A673 (cell line): ENCODE measurements at places on chromosomes 2 and 18. TPM values are rescaled to one million over a fixed set of nuclear protein-coding genes. Genes with fewer than 3 reads are reported as not detected.

Gene THAP4
- total RNA-seq: 82.0 and 84.9 TPM in 2 replicates

Gene GREB1L
- 0.04 TPM in 1 of 2 replicates, not detected in the other for total RNA-seq

Gene LRP2
- 0.26 TPM in 1 of 2 replicates, not detected in the other for total RNA-seq

Gene STPG4
- 0.37 and 0.75 TPM in 2 replicates for total RNA-seq

Gene MALT1
- total RNA-seq: 23.0 and 24.4 TPM in 2 replicates

- H3K36me3 ChIP-seq: no peaks in the 10 kb centered on the region
- H3K27ac ChIP-seq: no peak overlapping the region
- no peaks in the 10 kb centered on the region for H3K27me3 ChIP-seq
Measured at GRCh38 chr2:138493334-138493733, 8.2 kb upstream of the SPOPL start.

Gene TAF4B
- total RNA-seq: 2.0 and 2.5 TPM in 2 replicates

Gene BCL2
- total RNA-seq: 19.6 and 24.9 TPM in 2 replicates

DNA sequence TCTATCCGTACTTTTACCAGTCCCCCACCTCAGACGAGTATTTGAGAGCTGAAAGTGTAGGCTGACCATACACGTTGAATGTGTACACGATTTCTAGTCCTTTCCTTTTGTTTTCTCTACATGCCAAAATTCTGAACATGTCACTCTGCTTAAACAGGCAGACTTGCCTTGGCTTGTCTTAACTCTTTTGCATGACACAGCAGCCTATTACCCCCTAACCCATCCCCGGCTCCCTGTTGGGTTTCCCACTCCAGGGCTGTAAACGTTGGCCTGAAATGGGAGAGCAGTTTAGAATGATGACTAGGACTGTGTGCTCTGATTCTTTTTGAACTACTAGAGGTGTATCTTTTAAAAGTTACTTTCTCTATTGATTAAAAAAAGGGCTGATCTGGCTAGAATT is 19.1 kb downstream of the MTCL1 start:
- no peaks in the 10 kb centered on the region for H3K4me1 ChIP-seq
- DNase-seq: no peak
- no peak overlapping the region for H3K27ac ChIP-seq
- no peak overlapping the region for H3K4me3 ChIP-seq
- no peaks in the 10 kb centered on the region for H3K27me3 ChIP-seq
